Left lobe of liver (tissue), 2 donors: ENCODE measurements at places on chromosomes 12 and 14. TPM values are rescaled to one million over a fixed set of nuclear protein-coding genes. Genes with fewer than 3 reads are reported as not detected.
A peak's percentile ranks its signal among the peaks of the same experiment; 100 is the strongest.

GRCh38 chr14:85528080-85528896 lies 1.7 kb upstream of the FLRT2 start:
- DNase-seq, result no peak

DNA sequence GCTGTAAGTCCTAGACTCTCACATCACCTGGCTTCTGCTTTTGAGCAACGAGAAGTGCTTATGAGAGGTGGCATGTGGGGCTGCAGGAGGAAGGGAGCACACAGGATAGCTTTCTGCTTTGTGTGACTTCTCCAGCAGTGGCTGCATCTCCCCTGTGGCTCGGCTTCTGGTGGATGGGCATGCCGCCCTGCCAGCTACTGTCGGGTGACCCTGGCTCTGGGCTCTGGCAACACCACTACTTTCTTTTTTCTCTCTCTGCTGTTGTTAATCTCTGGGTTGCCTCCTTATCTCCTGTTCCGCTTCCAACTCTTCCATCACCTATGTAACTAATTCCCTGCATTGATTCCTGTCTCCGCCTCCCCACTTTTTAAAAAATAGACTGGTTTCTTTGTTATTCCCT lies 209.1 kb upstream of the DAAM1 start:
- no peak for DNase-seq

GRCh38 chr14:56173365-56173922 lies 55.2 kb downstream of the PELI2 start:
- no peak for DNase-seq

GRCh38 chr12:26121323-26122060 lies 3.3 kb downstream of the BHLHE41 start:
- no peak for DNase-seq

GRCh38 chr12:79267580-79267979 lies 403.0 kb downstream of the SYT1 start:
- no peak for DNase-seq

DNA sequence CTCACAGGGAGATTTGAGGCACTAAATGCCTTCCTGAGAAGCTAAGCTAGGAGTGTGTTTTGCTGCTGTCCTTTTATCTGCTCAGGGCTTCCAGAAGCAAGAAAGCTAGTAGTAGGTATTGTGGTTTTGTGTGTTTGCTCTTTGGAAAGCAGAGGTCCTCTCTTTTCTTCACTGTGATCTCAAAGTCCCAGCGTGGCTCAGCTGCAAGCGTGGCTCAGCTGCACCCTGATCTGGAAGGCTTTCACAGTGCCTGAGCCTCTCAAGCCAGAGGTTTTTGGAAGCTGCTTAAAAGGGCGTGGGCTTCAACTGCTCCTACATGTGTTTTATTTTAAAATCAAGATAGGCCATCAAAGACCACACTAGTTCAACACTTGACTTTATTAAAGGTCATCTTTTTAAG lies 337.4 kb upstream of the RGS6 start:
- DNase-seq, result no peak

DNA sequence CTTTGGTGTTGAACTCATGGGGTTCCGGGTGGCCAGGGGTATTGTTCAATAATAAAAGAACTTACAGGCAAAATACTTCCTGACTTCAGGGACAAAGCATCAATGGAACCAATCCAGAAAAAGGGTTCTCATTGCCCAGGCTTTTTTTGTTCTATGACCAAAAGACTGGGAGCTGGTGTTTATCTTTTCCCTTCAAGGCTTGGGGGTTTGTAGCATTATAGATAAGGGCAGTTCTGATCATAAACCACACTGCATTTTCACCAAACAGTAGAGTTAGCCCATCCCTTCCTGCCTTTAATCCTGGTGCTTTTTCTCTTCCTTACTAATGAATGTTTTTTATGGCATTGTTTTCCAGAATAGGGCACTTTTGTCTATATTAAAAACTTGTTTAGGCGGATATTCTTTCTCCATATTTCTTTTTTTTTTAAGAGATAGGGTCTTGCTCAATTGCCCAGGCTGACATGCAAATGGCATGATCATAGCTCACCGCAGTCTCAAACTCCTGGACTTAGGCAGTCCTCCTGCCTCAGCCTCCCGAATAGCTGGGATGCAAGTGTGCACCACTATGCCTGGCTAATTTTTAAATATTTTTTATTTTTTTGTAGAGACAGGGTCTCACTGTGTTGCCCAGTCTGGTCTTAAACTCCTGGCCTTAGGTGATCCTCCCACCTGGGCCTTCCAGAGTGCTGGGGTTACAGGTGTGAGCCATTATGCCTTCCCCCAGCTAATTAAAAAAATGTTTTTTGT lies 9.7 kb downstream of the FUT8 start:
- no peak for DNase-seq

DNA sequence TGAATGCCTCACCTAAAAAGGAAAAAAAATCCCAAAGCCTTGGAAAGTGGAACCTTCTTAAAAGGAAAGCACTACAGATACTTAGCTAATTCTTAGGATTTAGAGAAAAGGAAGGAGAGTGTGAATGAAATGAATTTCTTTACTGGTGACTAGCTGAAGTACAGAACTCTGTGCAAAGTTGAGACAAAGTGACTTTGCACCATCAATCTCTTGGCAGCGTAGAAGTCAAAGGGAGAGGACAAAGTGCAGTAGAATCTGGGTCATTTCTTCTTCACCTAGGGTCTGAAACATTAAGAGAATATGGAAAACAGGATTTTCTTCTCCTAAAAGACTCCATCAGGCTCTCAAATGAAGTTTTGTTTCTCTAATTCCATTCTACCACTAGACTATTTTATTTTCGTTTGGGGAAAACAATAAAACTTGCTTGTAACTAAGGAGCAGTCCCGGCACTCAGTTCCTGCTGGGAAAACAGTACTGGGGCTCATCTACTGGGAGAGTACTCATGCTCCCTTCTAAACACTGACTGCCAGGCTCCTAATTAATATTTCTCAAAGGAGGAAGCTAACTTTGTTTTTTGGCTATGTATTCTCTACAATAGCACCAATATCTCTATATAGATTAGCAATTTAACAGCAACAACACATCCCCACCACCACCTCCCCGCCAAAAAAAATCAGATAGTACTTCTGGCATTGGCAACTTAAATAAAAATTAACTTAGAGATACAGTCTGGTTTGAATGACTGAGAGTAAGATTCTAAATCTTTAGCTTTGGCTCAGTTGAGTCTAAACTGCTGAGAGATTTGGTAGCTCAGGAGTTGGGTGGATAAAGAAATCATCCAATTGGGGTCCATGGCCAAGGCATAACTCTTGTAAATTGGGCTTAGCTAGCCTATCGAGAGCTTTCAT lies 110.7 kb downstream of the SLC15A5 start:
- peak; percentile 46 for DNase-seq

- no peak for DNase-seq
Observed at GRCh38 chr12:8819666-8819980, 2.8 kb upstream of the A2ML1 start.

The ART4 gene
- total RNA-seq, result 27.5 TPM

The LRTM2 gene
- total RNA-seq, result not detected
